Right ventricle myocardium inferior (tissue), 1 donor: ENCODE measurements at places on chromosomes 16 and 17. TPM values are rescaled to one million over a fixed set of nuclear protein-coding genes. Genes with fewer than 3 reads are reported as not detected.

Gene NDRG4
- 337 TPM for total RNA-seq

Gene IRX3
- 38.8 TPM for total RNA-seq

Gene SEPTIN1
- total RNA-seq = 1.4 TPM

- DNase-seq = no peak
Observed at GRCh38 chr16:27740496-27741201, 190.7 kb downstream of the KATNIP start.

DNA sequence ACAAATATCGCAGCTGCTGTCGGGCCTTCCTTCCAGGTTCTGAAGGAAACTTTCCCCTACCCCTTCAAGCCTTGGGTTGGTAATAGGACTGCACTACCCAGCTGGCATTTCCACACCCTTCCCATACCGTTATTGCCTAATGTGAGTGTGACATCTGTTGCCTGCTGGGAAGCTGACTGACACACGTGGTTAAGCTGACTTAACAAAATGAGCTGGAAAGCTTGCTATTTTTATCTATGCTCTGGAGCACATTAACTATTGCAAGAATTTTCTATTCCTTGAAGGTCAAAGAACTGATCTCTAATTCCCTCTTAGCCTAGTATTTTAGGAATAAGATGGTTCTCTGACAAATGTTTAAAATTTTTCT is 79.5 kb downstream of the PMP22 start:
- DNase-seq = no peak
